Activated CD4-positive, alpha-beta T cell treated with anti-CD3 and anti-CD28 coated beads, Interleukin-2, amount 50 U/mL, for 24 hours (primary cell): ENCODE measurements at places on chromosomes 11 and 22.

DNA sequence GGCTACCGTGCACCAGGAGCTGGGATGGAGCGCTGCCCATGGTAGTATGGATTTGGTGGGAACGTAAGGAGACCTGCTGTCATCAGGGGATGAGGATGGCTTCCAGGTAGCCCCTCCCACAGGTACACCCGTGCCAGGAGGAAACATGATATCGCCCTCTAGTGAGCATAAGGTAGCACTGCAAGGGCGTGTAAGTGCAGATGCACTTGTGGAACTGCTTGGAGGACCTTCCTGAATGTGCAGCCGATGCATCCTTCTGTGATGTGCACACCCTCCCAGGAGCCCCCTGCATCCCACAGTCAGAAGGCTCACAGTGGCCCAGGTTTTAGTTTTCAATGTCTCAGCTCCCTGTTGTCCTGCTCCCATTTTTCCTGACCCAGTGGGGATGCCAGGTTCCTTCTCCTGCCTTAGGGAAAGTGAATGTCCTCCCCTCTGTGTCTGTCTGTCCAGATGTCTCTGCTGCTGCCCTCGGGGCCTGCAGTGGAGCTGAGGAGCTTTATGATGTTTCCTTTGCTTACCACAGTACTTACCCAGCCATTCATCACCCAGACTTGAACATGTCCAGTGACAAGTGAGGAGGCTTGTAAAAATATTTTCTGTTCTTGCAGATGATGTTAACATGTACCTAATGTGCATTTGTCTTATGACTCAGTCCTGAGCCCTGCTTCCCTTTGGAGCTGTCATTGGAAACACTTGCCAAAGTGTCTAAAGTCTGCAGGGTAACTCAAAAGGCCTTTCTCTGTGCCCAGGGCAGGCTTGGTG, 49.2 kb downstream of the DBX1 start:
- DNase-seq, result no peak

- DNase-seq, result no peak
These were observed 5.9 kb downstream of the TSPAN32 start for GRCh38 chr11:2307501-2308331.

DNA sequence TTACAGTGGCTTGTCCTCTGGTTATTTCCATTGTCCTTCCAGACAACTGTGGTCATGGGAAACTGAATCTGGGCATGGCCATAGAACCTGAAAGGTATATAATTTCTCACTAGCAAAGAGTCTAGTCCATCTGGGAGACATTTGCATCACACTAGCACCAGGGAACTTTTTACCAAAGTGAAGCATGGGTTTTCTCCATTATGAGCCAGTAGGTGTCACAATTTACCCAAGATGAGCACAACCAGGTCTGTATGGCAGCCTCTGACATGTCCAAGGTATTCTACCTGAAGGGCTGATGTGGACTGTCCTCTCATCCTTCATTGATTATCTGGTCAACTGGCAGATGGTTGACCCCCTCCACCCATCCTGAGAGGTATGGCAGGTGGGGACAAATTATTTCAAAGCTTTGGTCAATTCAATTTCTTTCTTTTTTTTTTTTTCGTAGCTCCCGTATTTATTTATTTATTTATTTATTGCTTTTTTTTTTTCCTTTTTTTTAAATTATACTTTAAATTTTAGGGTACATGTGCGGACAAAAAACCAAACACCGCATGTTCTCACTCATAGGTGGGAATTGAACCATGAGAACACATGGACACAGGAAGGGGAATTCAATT, 425.9 kb downstream of the TMEM135 start:
- no peak for DNase-seq

DNA sequence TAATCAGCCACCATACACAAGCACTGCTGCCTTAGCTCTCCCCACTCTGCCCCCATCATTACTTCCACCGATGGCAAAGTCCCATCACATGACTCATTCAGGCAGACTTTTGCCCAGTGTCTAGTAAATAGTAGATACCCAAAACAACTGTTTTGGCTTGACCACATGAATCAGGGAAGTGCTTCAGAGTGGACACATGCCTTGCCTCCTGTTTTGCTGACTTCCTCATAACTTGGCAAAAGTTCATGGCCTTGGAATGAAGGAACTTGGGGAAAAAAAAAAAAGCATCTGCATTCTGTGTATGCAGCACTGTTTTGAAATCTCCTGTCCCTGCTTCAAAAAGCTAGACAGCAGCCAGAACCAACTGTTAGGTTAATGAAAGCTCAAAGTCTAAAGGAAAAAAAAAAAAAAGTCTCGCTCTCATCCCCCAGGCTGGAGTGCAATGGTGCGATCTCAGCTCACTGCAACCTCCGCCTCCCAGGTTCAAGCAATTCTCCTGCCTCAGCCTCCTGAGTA, 335.3 kb downstream of the FAM181B start:
- DNase-seq, result no peak

- no peak for DNase-seq
These were observed 16.2 kb upstream of the ESAM start for GRCh38 chr11:124778281-124778680.

- DNase-seq, result no peak
These were observed 747 bp downstream of the NXF1 start for GRCh38 chr11:62804310-62805075.

- DNase-seq, result no peak
These were observed at the start of gene PITPNM1 for GRCh38 chr11:67504950-67505581. TSS of gene PITPNM1 (minus strand) at chr11:67505363. CDS start at chr11:67504180, 1,183 bp downstream.

DNA sequence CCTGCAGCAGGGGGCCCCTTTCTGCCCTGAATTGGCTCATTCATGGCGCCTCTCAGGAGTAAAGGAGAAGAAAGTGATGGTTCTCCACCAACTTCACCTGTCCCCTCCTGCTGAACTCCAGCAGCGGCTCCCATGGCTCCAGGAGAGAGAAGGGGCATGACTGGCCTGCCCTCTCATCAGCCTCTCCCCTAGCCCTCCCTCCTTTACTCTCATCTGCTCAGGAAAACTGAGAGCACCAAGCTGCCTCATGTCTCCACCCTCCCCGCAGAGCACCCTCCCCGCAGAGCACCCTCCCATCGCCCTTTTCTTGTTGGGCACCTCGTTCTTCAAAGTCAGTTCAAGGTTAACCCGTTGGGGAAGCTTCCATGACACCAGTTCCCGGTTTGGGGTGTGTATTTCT, 82.1 kb upstream of the ATXN10 start:
- DNase-seq, result no peak

DNA sequence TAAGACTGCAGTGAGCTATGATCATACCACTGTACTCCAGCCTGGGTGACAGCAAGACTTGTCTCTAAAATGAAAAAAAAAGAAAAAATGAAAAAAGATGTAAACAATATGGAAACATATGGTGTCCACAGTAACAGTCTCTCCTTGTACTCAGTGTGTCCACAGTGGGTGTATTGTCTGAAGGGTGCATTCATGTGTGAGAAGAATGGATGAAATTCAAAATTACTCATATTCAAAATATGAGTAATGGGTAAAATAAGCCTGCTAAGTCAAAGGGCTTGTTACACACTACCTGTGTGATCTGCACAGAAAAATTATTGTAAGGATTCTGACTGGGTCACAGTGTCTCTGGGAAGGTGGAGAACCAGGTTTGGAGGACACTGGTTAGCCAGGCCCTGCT, 26.9 kb downstream of the PPFIA1 start:
- DNase-seq, result no peak

GRCh38 chr11:75597636-75598035, 35.6 kb downstream of the SERPINH1 start:
- no peak for DNase-seq

- DNase-seq, result no peak
These were observed 3.0 kb downstream of the SMTN start for GRCh38 chr22:31083923-31084810.

DNA sequence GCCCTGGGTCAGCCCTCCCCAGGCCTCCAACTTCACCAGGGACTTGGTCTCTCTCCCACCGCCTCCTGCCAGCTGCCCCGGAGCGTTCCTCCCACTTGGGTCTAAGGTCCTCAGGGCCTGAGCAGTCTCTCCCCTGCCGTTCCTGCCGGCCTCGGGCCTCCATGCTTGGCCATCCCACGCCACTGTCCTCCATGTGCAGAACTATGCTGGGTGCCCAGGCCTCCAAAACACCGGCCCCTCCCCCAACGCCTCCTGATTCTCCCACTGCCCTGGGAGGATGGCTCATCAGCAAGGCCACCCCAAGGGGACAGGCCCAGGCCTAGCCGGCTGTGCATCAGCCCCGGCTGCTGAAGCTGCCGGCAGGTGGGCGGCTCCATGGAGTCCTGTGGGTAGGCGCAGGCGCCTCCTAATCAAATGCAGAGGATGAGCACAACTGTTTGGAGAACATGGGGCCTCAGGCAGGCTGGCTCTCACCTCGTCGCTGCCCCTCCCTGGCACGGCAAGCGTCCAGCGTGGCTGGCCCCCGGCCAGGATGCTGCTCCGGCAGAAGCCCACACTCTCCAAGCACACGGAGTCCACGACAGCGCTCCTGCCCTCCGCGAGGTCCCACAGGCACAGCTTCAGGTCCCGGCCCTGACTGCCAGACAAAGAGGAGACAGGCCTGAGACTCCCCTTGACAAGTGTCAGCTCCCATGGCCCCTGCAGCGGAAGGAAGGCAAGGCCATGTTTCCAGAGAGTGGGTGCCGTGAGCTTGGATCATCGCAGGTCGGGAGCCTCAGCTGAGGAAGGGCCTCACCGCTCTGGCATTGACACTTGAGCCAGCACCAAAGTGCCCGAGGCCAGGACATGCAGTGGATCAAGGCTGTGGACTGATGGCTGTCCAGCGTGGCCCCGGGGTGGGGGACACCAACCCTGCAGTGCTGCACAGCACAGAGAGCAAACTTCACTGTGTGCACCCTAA, 42.6 kb downstream of the GNB1L start:
- DNase-seq, result no peak

DNA sequence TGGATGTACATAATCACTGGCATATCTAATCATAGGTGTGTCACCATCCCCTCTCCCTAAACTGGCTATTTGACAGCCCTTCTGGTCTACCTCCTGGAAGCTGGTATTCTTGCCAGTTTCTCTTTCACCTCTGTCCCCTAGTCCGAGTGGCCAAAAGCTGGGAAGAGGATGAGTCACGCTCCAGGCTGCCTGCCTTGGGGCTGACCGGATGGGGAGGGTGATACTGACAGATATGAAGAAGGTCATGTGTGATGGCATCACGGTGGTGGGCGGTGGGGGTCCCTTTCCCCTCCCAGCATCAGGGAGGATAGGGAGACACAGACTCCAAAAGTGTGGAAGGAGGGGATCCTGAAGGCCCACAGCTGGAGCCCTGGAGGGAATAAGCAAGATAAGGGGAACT, 4.8 kb downstream of the OAF start:
- no peak for DNase-seq

GRCh38 chr11:131561501-131561900, 191.1 kb downstream of the NTM start:
- no peak for DNase-seq

DNA sequence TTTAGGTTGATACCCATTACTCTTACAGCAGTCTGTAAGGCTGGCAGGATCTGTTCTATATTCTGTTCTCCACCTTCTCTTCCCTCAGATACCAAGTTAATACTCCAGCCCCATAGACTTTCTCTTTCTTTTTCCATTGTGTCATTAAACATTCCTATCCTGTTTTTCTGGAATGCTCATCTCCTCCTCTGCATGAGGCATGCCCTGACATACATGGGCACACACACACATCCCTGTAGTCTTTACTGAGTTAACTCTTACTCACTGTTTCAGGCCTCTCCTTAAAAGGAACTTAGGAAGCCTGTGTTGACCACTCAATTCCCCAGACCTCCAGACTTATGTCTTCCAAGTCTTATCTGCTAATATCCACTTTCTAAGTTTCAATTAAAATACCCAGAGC, 476.8 kb downstream of the METTL15 start:
- no peak for DNase-seq

DNA sequence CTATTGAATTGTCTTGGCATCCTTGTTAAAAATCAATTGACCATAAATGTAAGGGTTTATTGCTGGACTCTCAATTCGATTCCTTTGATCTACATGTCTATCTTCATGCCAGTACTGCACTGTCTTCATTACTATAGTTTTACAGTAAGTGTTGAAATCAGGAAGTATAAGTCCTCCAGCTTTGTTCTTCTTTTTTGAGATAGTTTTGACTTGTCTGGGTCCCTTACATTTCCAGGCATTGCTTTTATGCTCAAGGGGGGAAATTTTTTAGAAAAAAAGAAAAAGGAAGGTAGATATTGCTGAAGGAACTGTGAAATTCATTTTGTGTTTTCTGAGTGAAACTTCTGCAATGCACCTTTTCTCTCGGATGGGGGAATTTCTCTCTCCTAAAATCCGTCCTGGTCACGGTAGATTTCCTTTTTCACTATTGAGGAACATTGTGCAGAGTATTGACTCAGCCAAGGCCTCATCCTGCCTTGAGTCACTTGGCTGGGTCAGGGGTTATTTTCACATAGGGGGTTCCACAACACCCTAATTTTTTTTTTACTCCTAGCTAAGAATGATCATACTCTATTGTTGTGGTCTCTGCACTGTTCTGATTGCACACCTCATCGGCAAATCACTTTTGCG, 2.8 kb upstream of the ACER3 start:
- no peak for DNase-seq

DNA sequence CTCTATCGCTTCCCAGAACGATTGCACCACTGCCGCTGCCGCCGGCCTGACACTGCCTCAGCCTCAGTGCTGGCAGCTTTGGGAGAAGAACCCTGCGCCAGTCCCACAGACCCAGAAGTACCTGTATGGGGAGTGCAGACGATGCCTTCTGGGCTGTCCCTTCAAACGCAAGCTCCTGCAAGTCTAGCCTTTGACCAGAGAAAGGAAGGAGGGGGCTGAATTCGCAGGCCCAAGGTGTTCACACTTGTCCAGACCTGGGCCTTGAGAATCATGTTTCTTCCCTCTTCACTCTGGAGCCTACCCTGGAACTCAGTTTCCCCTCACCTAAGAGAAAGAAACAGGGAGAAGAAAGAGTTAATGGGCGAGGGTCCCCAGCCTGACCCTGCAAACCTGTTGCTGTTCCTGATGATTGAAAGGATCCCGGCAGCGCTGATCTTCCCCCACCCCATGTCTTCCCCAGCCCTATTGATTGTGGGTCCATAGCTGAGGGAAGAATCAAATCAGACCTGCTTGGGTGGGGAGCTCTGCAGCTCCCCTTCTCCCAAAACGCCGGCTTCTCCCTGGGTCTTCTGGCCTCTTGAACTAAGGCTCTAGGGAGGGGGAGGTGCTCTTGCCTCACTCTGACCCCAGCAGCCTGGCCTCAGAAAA, 786 bp upstream of the MCAM start:
- DNase-seq, result no peak

DNA sequence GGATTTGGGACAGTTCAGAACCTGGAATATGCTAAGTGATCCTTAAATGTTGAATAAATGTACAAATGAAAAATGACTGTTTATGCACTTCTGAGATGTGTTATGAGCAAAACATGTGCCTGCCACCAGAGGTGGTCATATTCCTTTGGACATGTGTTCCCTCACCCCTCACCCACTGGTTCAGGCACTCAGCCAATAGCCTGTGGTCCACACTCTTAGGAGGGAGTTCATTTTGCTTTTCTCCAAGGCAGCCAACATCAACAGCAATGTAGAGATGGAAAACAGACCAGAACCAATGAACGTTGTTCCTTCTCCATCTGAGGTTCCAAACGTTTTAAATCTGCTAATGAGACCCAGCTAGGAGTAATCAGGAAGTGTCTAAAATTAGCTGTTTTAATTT, 44.0 kb downstream of the RPUSD4 start:
- no peak for DNase-seq

- DNase-seq, result peak; percentile 28
These were observed 767 bp downstream of the SLC43A1 start for GRCh38 chr11:57514538-57515331.

GRCh38 chr11:67276781-67277230, 10.5 kb downstream of the GRK2 start:
- DNase-seq, result no peak

- no peak for DNase-seq
These were observed 365.5 kb downstream of the SHANK2 start for GRCh38 chr11:70886676-70887541.
